Hematopoietic multipotent progenitor cell (in vitro differentiated cells): ENCODE measurements at places on chromosomes 11 and 22.
A peak's percentile ranks its signal among the peaks of the same experiment; 100 is the strongest.

GRCh38 chr22:29819501-29819900 is 18.6 kb downstream of the ASCC2 start:
- DNase-seq: no peak

- DNase-seq: no peak
Measured at GRCh38 chr11:104817973-104818372, 80.3 kb downstream of the CASP12 start.

DNA sequence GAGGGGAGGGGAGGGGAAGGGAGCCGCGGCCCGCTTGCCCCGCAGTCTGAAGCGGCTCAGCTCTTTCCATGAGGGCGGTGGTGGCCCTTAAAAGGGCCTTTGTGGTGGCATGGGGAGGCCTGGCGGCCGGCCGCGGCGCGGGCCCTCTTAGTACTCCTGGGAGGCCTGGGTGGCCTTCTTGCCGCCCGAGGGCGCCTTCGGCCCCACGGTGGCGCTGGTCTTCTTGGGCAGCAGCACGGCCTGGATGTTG is 6.9 kb downstream of the DPAGT1 start:
- no peak for DNase-seq

DNA sequence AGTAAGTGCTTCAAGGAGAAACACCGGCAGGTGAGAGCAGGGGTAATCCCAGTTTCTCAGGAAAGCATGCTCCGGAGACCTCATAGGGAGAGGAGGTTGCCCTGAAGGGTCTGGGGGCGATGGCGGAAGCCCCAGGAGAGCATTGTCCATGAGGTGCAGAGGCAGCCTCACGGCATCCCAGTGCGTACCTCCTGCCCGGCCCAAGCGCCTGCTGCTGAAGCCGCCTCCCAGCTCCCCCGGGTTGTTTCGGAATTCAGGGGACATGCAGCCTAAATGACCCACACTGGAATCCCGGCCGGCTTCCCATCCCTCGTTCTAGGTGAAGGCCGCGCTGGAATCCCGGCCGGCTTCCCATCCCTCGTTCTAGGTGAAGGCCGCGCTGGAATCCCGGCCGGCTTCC is 2.7 kb downstream of the ZBED4 start:
- DNase-seq: no peak

DNA sequence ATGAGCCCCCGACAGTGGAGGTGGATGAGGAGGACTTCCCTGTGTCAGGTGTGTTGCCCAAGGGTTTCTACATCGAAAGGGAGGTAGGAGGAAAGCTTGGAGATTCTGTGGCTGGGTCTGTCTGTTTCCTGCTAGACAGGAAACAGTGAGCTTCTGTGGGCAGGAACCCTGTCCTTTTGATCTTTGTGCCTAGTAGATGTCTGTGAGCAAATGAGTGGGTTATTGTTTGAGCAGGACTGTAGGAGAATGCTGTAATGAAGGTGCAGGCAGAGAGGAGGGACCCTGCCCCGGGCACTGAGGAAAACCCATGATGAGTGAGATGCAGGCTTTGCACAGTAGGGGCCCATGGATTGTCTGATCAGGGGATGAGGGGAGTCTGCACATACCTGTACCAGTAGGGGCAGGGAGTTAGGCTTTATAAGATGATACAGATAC is 14.0 kb downstream of the USP35 start:
- DNase-seq: peak; percentile 33

GRCh38 chr11:134393638-134394037 is 18.4 kb downstream of the B3GAT1 start:
- no peak for DNase-seq

DNA sequence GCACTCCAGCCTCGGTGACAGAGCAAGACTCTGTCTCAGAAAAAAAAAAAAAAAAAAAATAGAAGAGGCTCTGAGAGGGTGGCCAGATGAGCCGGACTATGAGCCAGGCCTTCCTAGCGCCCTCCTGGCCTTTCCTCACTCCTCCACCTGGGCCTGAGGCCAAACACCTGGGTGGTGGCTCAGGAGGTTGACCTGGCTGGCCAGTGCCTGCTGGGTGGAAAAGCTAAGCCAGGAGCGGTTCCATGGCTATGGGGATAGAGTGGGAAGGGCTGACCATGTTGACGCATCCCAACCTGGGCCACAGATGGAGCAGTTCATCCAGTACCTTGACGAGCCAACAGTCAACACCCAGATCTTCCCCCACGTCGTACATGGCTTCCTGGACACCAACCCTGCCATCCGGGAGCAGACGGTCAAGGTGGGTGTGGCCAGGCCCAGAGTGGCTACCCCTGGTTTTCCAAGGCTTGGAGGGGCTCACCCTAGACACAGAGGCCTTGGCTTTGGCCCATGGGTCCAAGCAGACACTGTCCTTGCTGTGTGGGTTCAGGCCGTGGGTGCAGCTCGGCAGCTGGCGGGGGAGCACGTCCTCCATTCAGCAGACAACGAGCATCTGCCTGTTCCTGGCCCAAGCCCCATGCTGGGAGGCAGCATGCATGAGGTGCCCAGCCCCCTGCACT is 7.6 kb downstream of the SCYL1 start:
- DNase-seq: no peak

DNA sequence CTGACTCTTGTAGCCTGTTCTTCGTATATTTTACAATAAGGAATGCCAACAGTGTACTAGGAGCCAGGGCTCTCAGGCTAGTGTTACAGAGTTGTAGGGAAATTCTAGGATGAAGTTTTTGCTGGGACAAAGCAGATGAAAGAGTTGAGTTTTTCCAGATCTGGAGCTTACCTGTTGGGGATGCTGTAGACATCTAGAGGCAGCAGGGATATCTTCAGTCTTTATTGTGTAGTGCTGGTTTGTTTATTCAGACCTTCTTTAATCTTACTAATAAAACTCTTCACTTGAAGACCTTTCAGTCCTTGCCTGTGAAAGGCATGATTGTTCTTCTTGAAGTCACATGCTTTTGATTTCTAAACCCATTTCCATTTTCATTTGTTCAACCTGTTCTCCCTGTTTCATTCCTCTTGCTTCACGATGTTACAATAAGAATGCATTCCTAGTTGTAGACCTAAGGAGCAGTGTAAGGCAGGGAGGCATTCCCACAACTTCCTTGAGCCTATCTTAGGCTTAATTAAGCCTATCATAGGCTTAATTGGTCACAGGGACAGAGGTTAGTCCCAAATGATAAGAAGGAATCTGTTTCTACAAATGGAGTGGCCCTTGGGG is 7.9 kb upstream of the SLC37A2 start:
- DNase-seq: no peak

GRCh38 chr11:71987521-71987920 is 11.2 kb upstream of the IL18BP start:
- DNase-seq: no peak
